ENCODE measurements at places on chromosomes 2 and 18. TPM values are rescaled to one million over a fixed set of nuclear protein-coding genes. Genes with fewer than 3 reads are reported as not detected.

DNA sequence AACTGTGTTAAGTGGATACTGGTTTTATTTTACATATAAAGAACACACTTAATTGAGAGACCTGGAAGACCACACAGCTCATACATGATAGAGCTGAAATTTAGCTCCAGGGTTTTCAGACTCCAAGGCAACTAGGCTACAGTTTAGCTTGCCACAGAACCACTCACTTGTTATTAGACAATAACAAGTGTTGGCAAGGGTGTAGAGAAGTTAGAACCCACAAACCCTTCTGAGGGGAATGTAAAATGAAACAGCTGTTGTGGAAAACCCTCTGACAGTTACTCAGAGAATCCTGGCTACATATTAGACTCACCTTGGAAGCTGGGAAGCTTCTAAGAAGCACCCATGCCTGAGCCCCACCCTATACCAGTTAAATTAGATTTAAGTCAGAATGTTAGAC is 75.3 kb downstream of the MAP3K20 start:
- DNase-seq, result no peak

DNA sequence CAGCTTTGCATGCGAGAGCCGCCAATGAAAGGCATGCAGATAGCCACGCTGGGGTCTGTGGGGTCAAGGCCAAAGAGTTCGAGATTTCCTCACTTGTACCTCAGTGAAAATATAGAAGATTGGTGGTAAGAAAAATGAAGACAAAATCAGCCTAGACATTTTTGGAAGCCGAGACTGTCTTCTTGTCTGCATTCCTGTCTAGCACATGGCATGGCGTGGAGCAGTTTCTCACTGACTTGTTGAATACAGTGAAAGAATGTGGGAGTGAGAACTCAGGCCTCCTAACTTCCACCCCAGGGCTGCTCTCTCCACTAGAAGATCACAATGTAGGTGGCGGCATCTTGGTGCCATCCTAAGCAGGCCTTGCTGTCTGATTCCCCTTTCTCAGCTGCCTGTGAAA is 740.8 kb upstream of the HS6ST1 start:
- no peak for DNase-seq

DNA sequence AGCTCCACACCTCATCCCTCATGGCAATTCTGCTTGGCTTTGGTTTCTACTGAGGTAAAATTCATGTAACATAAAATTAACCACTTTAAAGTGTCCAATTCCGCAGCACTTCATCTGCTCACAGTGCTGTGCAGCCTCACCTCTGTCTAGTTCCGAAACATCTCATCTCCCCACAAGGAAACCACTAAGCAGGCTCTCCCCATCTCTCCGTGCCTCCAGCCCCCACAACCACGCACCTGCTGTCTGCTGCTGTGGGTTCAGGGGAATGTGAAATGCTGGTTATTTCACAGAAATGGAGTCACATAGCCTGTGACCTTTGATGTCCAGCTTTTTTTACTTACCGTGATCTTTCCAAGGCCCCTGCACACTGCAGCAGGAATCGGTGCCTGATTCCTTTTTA is 7.7 kb upstream of the GPC1 start:
- DNase-seq, result no peak

- DNase-seq, result no peak
These were observed 71.6 kb upstream of the SPTBN1 start for GRCh38 chr2:54384301-54385203.

- no peak for DNase-seq
These were observed 7.4 kb downstream of the CYRIA start for GRCh38 chr2:16658076-16658739.

DNA sequence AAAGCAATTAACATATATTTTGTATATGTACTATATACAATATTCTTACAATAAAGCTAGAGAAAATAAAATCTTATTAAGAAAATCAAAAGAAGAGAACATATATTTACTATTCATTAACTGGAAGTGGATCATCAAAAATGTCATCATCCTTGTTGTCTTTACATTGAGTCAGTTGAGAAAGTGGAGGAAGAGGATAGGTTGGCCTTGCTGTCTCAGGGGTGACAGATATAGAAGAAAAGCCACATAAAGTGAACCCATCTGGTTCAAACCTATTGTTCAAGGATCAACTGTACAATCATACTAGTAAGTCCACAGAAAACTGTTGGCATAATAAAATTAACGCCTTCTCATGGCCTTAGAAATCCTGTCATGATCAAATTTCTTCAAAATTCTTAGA is 26.6 kb downstream of the SESTD1 start:
- no peak for DNase-seq

- DNase-seq, result no peak
These were observed 195.4 kb upstream of the RMP24 start for GRCh38 chr18:35777039-35777438.

GRCh38 chr2:239240414-239240881 is 160.4 kb downstream of the HDAC4 start:
- DNase-seq, result no peak

Gene UNC50
- 72.9 TPM for polyA plus RNA-seq

Measured in left kidney (tissue), 8 donors.